ENCODE measurements at places on chromosomes 4 and X.

DNA sequence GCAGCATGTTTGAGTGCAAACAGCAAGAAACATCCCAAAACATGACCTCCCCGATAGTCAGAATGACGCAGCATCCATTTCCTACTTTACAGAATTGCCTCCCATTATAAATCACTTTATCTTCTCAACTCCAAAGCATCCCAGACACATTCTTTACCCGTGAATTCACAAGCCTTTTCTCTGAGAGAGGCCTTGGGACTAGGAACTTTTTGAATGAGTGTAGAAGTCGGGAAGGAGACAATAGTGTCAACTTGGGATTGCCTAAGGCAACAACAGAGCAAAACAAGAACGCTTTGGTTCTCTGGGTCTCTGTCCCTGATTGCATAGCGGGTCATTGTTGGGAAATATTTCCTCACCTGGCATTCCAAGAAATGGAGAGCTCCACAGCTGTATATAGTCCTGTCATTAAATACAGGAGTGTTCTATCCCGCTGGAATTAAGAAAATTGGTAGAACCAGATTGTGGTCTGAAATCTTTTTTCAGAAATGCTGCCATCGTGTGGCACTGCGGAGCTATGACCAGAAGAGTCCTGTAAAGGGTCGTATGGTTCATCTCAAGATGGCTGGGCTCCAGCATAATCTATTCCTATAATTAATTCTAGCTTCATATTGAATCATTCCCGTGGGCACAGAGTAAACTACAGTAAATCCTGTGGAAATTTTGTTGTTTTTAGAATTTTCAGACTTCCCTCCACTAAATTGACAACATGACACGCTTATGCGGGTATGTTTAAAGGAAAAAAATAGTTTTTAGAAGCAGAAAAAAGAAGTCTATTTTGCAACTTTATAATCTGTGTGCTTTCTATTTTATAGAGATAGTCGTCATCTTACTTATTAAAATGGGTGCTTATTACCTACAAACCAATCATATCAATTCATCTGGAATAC is 2.0 kb upstream of the SPP1 start:
- DNase-seq: peak; percentile 88

DNA sequence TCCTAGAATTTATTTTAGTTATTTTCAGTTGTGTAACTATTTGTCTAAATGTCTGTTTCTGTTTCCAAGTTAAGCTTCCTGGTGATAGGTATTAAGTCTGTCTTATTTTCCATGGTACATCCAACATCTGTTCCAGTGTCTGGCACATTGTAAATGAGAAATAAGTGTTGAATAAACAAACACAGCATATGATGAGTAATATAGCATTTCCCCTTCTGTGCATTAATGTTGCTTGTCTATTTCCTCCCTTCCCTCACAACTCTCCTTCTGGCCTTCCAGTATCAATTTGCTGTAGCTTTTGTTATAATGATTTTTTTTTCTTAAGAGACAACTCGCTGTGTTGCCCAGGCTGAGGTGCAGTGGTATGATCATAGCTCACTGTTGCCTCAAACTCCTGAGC is 36.1 kb downstream of the COPS4 start:
- DNase-seq: no peak

DNA sequence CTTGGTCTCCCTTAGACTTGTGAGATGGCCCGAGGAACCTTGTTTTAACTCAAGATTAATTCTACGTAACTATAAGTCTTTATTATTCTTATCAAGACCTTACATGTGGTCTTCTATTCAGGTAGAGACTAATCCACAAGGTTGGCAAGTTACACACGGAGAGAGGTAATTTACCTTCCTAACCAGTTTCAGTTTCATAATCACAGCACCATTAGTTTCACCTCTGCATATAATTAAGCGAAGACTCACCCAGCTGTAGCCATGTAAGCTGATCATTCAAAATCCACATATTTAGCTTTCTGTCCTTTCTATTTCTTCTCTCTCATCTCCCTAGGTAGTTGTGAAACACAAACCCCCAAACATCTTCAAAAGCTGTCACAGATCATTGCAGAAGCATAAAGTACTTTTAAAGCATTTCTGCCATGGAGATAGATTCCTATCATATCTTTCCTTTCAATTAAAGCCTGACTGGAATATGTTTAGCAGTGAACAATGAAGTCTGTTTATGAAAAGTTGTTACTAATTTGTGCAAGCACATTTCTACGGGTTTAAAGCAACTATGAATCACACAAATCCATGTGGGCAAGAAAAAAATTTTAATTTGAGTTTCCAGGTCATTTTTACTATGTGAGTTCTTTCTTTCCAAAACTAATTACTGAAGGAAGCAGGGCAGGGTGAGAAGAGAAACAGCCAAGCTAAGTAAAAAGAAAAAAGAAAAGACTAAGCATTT is 78.5 kb downstream of the BTC start:
- DNase-seq: no peak

GRCh38 chrX:3576886-3577501 is 136.5 kb downstream of the PRKX start:
- DNase-seq: no peak

Data from GM23338 (cell line).